ENCODE measurements at places on chromosomes 6 and 20.
A peak's percentile ranks its signal among the peaks of the same experiment; 100 is the strongest.

GRCh38 chr6:127332383-127332961 is 10.9 kb downstream of the ECHDC1 start:
- no peak for DNase-seq

GRCh38 chr6:113052506-113052905 is 705.4 kb downstream of the RFPL4B start:
- no peak for DNase-seq

GRCh38 chr20:46831633-46832011 is 63.0 kb upstream of the EYA2 start:
- no peak for DNase-seq

GRCh38 chr6:156808287-156808686 is 31.1 kb downstream of the ARID1B start:
- no peak for DNase-seq

DNA sequence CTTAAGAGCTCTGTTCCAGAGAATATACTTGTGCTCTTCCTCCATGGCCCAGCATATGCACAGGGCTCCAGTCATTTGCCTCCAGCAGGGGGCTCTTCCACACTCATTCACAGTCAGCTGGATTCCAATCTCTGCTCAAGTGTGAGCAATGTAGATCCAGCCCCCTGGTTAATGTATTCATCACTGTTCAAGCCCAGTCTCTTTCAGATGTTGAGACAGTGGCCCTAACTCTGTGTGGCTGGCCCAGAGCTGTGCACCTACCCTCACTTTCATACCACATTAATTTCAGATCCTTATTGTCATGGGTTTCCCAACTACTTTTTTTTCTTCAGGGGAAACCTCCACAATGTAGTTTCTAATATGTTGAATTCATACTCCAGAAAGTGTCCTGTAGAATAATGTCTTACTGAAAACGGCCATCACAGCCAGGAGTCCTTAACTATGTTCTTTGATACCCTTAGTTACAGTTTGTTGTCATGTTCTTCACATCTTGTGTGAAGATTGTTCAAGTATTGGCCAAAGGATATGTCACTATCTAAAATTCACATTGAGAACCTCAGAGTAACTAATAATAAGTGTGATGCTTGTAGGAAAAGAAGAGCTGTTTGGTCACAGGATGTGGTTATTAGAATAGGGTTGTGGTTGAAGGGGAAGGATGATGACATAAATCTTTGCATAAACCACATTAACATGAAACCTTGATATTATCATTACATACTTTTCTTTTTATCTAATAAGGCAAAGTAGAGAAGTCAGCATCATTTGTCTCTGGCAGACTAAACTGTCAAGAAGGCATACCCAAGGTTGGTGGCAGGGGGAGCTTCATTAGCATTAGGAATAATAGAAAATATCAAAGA is 14.4 kb upstream of the HLA-DQA1 start:
- no peak for DNase-seq

GRCh38 chr6:163413345-163414116 is 987 bp upstream of the QKI start:
- DNase-seq = no peak

DNA sequence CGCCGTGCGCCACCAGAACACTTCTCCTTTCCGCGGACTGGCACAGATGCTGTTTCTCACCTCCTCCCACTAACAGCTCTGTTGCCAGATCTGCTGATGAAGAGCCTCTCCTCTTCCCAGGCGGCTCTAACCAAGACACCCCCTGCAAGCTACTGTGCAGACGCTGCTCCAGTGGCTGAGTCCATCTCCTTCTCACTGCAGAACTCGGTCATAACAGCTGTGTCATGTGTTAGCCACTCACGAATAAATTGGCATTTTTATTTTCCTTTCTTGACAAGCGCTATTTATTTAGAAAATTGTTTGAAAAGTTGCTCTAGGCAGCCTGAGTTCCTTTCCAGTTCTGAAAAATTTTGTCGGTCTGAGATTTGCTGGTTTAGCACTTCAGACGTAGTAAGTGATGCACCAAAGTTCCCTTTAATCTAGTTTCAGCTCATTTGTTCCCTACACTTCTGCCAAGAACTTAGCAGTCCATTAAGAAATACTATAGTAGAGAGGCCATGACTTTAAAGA is 12.8 kb upstream of the PLEKHG1 start:
- DNase-seq = no peak

DNA sequence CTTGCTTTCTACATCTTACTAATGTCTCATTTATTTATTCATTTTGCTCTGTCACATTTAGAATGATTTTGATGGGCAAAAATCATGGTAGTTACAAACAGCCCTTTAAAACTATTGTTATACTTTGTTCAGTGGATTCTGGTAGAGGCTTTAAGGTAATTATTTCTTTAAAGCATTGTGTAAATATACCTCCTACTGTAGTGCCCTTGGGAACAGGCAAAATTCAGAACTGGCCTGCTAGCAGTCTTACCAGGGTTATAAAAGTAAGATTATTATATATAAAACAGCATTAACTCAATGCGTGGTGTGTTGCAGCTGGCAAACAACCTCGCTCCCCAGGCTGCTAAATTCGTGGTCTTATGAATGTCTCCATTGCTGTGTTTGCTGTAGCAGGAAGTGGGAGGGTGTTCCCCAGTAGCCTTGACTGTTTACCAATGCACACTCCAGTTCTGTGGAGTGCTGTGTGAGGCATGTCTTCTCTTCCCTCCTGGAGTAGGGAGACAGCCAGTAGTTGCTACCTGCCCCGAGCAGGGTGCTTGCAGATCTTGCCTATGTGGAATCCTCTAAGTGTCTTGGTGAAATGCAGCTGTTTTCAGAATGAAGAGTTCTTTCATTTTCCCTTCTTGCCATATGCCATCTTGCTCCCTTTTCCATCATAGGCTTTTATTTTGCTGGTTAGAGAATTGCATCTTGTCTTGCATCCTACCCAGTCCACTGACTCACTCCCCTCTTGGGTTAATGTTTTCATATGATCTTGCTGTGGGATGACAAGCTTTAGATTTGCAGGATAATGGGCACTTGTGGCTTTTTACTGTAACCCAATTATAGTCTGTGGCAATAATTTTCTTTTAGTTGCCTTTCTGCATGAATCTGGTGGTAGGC is 45.3 kb downstream of the IGF2R start:
- DNase-seq = no peak

- DNase-seq = no peak
These were observed 212.8 kb downstream of the ZMYND8 start for GRCh38 chr20:47143657-47144056.

DNA sequence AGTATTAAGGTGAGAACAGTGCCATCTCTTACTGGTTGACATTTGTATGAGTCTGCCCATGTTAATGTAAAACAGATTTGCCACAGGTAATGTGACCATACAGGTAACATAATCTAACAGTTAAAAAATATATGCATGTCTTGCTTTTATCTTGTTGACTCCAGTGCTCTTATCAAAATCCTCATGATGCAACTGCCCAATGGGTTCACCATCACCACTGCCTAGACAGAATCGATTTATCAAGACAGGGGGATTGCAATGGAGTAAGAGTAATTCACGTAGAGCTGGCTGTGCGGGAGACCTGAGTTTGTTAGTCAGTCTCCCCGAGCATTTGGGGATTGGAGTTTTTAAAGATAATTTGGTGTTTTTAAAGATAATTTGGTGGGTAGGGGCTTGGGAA is 19.2 kb downstream of the SNX9 start:
- DNase-seq = no peak

- DNase-seq = no peak
These were observed 72.3 kb downstream of the SNX5 start for GRCh38 chr20:17896193-17896723.

DNA sequence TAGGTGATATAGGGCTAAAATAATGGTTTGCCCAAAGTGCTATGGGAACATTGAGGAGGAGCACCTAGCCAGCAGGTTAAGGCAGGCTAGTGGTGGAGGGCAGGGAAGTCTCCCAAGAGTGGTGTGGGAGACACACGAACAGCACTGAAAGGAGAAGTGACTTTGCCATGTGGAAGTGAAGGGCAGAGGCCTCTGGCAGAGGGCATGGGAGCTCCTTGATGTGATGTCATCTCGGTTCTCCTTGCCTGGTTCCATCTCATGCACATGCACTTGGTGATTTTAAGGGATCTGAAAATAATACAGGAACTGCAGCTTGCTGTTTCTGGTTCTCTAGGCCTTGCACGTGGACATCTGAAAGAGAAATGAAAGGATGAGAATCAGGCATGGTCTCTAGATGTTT is 4.7 kb upstream of the MAP3K4 start:
- DNase-seq = no peak

GRCh38 chr6:26500102-26500501 is at the start of gene BTN1A1:
Gene BTN1A1 (plus strand): TSS chr6:26500303. CDS start chr6:26501287, 984 bp downstream.
- no peak for DNase-seq

GRCh38 chr20:891706-892080 is 24.4 kb downstream of the ANGPT4 start:
- no peak for DNase-seq

- DNase-seq = no peak
These were observed 31.3 kb downstream of the GPRC6A start for GRCh38 chr6:116797585-116797984.

DNA sequence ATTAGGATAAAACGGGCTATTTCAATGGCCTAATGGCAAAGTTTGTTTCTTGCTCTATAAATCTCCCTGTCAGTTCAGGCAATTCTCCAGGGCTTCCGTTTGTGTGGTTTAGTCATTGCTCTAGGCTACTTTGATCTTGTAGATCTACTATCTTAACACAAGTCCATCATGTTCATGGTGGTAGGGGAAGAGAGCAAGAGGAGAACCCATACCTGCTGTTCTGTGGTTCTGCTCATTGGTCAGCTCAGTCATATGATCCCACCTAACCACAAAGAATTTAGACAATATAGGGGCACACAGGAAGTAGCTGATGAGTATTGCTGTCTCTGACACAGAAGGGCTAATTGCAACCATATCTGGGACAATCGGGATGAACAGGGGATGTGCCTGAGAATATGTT is 4.9 kb upstream of the DEK start:
- no peak for DNase-seq

GRCh38 chr6:103983860-103984259 is 875.9 kb downstream of the HACE1 start:
- no peak for DNase-seq

- DNase-seq = no peak
These were observed 4.1 kb upstream of the RAB23 start for GRCh38 chr6:57226221-57226620.

- no peak for DNase-seq
These were observed 6.2 kb downstream of the C20orf204 start for GRCh38 chr20:64042054-64042781.

GRCh38 chr20:34970846-34971560 is 15.3 kb downstream of the MYH7B start:
- no peak for DNase-seq

GRCh38 chr6:55299286-55299985 is 27.8 kb upstream of the GFRAL start:
- DNase-seq = no peak

DNA sequence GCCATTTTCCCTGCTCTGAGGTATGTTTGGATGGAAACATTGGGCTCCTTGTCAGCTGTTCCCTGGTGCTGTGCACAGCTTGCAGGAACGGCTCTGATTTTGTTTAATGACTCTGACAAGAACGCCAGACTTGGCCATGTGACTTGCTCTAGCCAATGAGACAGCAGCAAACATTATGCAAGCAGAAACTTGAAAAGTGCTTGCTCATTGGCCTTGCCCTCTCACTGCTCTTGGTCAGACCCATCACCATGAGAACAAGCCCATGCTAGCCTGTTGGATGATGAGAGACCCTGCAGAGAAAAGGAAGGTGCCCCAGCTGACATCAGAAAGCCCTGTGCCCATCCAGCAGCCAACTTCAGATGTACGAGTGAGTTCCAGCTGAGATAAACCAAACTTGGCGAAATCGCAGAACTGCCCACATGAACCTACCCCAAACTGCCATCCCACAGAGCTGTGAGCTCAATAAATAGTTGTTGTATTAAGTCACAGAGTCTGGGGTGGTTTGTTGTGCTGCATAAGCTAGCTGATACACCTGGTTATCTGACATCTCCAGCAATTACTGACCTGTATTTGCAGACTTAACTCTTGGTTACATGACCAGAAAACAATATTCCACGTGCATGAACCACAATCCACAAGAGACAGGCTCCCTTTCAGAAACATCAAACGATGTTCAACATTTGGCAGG is 96.9 kb downstream of the JPH2 start:
- peak; percentile 46 for DNase-seq

GRCh38 chr20:58715801-58716475 is 23.3 kb downstream of the NPEPL1 start:
- DNase-seq = no peak

GRCh38 chr20:57128044-57128757 is 138.2 kb downstream of the BMP7 start:
- no peak for DNase-seq

GRCh38 chr20:46157076-46157592 is 39.0 kb downstream of the CD40 start:
- no peak for DNase-seq

DNA sequence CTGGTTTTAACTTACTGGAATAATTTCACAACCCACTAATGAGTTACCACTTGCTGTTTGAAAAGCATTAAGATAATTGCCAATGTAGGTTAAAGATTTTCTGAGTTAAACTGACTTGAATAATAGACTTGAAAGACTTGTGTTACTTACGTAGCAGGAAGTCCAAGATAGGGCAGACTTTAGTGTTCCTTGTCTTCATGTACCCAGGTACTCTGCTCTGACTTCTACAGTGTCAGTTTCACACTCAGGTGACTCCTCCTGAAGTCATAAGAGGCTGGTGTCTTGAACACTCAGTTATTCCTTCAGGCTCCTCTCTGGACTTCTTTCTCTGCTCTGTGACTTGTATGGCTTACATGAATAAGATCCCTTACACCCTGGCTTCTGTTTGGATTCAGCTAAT is 76.3 kb upstream of the SGK1 start:
- DNase-seq = no peak

DNA sequence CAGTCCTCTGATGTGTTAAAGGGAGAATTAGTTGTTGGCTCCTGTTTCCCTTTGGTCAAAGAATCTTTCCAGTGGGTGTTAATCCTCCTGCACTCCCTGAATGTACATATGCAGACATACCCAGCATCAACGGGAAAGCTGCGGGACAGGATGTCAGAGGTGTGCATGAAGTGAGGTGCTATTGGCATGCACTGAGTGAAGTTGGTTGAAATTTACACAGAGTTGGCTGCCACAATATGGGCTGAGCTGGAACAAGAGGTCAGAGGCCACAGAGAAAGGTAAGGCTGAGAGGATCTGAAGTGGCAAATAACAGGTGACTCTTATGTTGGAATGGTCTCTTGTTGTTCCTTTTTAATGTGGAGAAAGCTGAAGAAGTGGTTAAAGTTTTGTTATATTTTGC is 82.7 kb upstream of the AKIRIN2 start:
- no peak for DNase-seq

- DNase-seq = no peak
These were observed 8.0 kb upstream of the BCAS1 start for GRCh38 chr20:54078296-54078984.
